ENCODE measurements at places on chromosomes 1 and 21.

DNA sequence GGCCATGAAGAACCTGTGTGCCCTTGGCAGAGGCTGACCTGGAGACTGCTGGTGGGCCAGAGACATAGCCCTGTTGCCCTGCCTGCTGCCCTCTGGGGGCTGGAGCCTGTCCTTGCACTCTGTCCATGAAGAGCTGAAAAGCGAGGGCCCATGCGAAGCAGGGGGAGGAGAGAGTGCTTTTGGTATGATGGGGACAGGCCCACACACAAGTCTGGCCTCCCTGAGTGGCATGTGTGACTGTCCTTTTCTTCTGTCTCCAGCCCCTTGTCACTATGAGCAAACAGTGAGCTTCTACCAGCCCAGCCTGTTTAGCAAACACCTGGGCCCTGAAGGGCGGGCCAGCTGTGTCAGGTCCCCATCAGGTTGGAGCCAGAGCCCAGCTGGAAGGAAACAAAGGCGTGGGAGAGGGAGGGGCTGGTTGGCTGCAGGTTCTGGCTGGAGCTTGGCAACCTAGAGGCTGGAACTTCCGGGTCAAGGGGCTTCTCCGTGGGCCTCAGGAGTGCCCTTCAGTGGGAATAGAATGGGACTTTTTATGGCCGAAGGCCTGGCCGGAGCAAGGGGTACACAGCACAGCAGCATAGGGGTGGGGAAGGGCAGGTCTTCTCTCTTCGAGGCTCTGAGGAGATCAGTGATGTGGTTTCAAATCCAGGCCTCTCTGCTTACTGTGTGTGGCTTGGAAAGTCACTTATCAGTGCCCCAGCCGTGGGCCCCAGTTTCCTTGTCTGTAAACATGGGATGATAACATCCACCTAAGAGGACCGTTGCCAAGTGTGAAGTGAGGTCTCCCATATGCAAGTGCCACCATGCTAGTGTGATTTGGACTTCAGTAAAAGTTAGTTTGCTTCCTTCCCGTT is 14.3 kb downstream of the QSOX1 start:
- DNase-seq: peak; percentile 72

- DNase-seq: no peak
Measured at GRCh38 chr1:10380594-10381275, 18.1 kb upstream of the PGD start.

DNA sequence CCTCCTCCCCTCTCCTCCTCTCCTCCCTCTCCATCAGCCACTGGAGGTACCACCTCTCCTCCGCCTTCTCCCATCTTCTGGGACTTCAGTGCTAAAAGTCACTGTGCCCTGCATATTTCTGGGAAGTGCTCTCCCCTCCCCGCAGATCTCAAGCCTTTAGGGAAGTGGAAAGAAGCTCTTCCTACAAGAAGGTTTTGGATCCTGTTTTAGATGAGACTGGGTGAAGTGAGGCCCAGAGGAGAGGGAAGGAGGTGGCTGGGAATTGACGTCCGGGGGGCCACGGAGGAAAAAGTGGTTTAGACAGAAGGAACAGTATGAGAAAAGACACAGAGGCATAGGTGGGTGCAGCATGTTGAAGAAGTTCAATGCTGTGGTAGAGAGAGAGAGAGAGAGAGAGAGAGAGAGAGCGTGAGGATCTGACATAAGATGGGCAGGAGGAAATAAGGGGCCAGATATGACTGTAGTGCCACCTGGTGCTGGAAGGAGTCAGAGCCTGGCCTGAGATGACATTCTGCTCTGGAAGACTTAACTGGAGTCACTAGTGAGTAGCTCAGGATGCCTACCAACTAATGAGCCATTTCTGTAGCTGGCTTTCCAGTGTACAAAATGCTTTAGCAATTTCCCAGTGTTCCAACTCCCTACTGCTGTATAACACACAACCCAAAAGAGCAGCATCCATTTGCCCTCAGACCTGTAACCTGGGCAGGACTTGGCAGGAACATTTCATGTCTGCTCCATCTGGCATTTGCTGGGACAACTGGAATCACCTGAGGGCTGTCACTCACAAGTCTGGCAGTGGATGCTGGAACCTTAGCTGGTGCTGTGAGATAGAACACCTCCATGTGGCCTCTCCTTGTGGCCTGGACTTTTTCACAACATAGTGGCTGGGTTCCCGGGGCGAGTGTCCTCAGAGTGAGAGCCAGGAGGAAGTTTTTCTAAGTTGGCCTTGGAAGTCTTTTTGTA is 16.6 kb upstream of the ZSCAN20 start:
- peak; percentile 53 for DNase-seq

DNA sequence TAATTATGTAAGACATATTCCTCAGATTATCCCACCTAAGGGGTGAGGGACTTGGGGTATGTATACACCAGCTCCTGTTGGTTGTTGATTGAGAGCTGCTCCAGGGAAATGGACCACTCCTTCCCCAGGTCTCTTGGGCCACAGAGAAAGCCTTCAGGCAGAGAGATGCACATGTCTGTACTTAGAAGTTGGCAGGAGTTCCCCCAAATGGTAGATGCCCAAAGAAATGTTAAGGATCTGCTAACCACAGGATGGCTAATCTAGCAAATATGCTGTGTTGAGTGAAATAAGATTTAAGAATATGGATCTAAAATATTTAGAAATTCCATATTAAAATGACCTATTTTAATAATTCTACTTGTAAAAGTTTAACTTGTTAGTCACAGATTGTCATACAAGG is 100.8 kb upstream of the DNAH14 start:
- DNase-seq: no peak

- no peak for DNase-seq
Measured at GRCh38 chr1:66372522-66373101, 161.3 kb upstream of the SGIP1 start.

DNA sequence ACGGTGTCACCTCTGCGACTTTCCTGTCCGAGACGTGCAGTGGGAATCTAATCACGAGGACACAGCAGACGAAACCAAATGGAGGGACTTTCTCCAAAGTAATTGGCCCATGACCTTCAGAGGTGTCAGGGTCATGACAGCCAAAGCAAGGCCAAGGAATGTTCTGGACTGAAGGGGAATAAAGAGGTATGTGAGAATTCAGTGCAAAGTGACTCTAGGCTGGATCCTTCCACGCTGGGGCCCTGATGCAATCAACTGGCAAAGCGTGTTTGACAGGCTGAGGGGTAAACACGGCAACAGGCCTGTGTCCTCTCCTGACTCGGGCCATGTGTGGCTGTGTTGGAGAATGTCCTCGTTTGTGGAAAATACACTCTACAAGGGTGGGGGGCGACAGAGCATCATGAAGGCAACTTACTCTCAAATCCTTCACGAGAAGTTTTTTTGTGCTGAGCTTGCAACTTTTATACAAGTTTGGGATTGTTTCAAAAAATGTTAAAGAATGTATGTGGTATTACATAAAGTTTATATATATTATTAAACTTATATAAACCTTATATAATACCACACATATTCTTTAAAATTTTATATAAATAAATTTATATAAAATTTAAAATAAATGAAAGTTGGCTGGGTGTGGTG is 1.7 kb downstream of the CFAP74 start:
- DNase-seq: no peak

GRCh38 chr1:152654110-152654509 is 9.1 kb upstream of the LCE2D start:
- peak; percentile 37 for DNase-seq

- no peak for DNase-seq
Measured at GRCh38 chr1:119191325-119191724, 50.9 kb upstream of the WARS2 start.

DNA sequence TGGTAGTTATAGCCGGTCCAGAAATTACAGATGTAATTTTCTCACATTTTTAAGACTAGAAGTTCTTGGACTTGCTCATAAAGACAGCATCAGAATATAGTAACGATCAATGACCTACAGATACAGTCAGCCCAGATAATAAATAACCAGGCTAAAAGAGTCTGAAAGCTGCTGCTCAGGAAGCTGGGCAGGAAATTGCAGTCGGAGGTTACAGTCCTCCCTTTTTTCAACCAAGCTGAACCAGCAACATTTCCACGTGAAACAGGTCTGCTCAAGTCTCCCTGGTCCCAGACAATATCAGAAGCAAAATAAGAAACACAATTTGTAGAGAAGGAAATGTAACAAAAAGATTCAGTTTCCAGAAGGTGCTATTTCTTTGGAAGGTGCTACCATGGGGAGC is 457.4 kb downstream of the SIPA1L2 start:
- peak; percentile 11 for DNase-seq

GRCh38 chr1:243837907-243838535 is 12.0 kb downstream of the AKT3 start:
- DNase-seq: no peak

DNA sequence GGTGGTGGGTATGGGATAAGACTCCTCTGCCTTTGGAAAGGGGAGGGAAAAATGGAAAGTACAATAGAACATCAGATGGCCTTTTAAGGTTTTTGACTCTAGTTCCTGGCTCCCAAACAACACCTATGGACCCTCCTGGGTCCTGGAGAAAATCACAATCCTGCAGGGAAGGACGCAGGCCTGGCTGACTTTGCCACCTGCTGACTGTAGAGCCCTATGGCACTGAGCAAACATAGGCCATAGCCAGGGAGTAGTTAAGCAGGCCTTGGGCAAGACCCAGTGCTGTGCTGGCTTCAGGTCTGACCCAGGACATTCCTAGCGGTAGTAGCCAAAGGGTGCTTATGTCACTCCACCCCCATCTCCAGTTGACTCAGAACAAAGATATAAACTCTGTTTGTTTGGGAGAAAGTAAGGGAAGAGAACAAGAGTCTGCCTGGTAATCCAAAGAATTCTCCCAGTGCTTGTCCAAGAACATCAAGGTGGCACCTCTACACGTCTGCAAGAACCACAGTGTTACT is 149.0 kb downstream of the SLC44A5 start:
- no peak for DNase-seq

DNA sequence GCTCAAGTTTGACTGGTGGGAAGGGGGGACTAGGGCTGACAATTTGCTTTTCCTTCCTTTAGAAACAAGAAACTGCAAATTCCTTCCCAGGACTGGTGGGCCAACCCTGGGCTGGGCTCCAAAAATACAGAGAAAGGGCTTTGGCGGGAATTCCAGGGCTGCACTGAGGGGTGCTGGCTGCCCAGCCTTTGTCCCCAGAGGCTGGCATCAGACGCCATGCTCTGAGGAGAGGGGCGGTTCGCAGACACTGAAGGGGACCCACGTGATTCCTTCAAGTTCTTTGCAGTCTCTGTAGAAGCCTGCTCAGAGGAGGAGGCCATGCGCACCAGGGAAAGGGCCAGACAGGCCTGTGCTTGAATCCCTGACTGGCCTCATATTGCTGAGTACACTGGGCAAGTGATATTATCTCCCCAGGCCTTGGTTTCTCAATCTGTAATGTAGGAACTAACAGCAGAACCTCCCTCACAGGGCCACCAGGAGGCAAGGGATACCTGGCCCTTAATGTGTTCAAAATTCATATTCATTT is 119.5 kb downstream of the EPHB2 start:
- DNase-seq: no peak

GRCh38 chr1:16478091-16478490 is 36.0 kb downstream of the RNU1-1 start:
- DNase-seq: no peak

- DNase-seq: no peak
Measured at GRCh38 chr1:17434016-17434415, 5.5 kb downstream of the RCC2 start.

DNA sequence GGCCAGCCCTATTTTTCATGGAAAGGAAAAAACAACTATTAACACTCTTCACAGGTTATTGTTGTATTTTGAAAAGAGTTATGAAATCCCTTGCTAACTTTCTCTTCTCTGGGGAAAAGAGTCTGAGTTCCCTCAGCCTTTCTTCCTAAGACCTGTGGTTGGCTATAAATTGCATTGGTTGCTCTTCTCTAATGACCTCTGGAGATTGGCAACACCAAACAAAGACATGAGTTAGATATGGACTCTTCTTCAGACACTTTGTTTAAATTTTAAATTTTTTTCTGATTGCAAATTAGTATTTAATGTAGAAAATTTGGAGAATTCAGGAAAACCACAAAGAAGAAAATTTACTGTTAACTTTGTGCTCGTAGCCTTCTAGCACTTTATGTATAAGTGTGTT is 275.7 kb downstream of the PBX1 start:
- no peak for DNase-seq

DNA sequence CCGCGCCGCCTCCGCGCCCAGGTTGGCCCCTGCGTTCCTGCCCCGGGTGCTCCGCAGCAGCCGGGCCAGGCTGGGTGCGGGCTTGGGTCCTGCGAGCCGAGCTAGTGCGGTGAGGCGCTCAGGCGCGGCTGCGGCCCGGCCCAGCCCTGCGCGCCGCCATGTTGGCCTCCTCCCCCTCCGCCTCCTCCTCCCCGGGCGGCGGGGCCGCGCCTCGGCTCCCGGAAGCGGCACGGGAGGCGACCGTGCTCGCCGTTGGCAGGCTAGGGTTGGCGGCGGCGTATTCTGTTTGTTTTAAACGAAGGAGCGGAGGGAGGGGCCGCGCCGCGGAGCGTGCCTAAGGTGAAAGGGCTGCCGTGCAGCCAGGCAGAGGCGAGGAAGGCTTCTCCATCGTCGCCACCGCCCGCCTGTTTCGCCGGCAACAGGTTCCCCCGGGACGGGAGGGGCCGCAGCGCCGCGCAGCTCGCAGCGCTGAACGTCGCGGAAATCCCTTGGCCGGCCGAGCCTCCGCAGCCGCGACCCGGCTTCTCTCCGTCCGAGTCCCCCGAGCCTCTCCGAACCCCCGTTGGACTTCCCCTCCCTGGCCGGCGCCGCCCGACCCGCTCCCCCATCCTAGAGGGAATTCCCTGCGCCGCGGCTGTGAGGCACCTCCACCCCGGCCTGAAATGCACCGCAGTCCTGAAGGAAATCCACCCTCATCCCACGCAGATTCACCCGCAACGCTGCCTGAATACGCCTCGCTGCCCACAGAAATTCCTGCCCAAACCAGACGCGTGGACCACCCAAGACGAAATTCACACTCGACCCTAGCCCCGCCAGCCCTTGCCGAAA is at the start of gene USP24:
Gene USP24, minus strand, starts transcription at position 171 of the 828 bp plus-strand sequence. CDS start 251 bp downstream, outside the sequence.
- peak; percentile 92 for DNase-seq

GRCh38 chr21:28608646-28609045 is 384.0 kb downstream of the LTN1 start:
- no peak for DNase-seq

DNA sequence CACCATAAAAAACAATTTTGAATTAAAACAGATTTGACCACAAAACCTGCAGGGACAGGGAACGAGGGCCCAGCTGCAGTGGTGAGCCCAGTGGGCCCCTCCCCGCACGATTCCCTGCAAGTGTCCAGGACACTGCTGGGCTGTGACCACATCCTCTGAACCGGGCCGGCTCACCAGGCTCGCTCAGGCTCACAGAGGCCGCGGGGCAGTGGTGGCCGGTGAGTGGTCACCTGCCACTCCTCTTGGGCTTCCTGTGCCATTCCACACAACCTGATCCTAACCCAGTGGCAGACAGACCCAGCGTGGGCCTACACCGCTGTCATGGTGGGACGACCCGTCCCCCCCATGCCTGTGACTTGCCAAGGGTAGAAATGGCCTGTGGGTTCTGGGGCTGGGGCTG is 36.5 kb upstream of the RIPK4 start:
- no peak for DNase-seq

Measured in large intestine (tissue), 12 donors.